LHCN-M2 (cell line): ENCODE measurements at places on chromosomes 16 and 17.

DNA sequence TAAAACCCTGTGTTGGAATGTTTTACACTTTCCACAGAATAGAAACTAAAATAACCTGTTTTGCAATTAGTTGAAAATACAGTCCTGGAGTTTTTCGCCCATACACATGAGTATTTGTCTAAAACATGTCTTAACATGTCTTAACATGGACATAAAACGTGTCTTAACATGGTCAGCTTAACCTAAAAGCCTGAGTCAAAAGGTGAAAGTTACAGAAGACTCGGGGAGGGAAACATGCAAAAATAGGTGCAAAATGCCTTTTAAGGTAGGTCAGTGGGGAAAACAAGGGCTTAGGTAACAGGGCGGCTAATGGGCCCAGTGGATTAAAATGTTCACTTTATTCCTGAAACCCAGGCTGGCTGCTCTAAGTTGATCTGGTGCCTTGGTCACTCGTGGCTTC is 56.1 kb upstream of the RBL2 start:
- DNase-seq: no peak

- no peak for DNase-seq
These were observed 17.9 kb upstream of the TMIGD1 start for GRCh38 chr17:30351735-30352134.

- DNase-seq: no peak
These were observed 221.0 kb upstream of the HS3ST3A1 start for GRCh38 chr17:13822700-13823099.

DNA sequence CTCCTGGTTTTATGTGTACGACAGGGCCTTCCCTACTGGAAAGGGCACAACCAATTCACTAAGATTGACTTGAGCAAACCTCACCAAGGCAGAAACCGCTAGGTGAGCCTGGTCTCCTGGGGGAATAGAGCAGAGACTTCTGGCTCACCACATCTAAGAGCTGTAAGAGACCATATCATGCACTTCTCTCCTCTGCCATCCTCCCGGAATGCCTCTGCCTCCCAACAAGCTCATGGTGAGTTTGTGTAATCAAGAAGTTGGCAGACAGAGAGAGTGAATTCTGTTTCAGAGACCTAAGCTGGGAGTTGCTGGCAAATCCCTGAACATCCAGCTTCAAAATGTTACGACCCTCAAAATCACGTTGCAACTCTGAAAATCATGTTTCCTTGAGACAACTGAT is 154.8 kb downstream of the SLC39A11 start:
- DNase-seq: no peak

GRCh38 chr16:54370278-54371040 is 83.9 kb upstream of the IRX3 start:
- DNase-seq: peak; percentile 90

- DNase-seq: peak; percentile 75
These were observed 180.9 kb downstream of the HS3ST3A1 start for GRCh38 chr17:13420878-13421277.

GRCh38 chr16:28292731-28293600 is 641 bp downstream of the SBK1 start:
- no peak for DNase-seq

- no peak for DNase-seq
These were observed 57.2 kb downstream of the TBC1D16 start for GRCh38 chr17:79978548-79978855.

DNA sequence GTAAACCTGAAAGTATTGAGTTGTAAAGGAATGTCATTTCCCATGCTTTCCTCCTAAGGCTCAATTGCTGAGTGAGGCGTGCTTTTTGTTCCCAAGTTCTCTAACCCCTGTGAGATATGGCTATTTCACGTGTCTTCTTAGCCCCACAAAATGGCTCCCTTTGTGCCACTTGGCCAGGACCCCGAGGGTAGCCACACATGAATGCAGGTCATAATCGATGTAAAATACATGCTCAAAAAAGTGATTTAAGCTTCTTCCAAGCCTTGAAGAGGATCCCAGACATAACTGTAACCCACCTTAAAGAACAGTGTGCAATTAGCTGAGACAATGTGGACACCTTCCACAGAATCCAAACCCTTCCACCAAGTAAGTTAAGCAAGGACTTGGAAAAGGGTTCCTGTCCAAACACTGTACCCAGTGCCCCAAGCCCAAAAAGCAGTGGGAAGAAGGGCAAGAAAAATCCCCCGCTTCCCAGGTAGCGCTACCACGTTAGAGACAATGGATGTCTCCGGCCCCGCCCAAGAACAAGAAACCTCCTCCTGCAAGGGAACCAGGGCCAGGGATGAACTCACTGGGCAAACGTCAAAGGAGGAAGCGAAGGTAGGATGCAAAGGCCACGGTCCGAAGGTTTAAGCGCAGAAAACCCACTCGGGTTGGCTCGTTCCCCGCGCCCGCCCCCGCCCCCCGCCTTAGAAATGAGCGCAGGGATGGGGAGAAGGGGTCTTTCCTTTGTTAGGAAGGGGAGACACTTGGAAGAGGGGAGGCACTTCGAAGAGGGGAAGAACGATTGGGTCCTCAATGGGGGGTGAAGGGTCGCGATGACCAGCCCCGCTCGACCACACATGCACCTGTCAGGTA is 1.2 kb downstream of the JPT1 start:
- DNase-seq: peak; percentile 31

- no peak for DNase-seq
These were observed 13.7 kb downstream of the METTL22 start for GRCh38 chr16:8634991-8635736.

DNA sequence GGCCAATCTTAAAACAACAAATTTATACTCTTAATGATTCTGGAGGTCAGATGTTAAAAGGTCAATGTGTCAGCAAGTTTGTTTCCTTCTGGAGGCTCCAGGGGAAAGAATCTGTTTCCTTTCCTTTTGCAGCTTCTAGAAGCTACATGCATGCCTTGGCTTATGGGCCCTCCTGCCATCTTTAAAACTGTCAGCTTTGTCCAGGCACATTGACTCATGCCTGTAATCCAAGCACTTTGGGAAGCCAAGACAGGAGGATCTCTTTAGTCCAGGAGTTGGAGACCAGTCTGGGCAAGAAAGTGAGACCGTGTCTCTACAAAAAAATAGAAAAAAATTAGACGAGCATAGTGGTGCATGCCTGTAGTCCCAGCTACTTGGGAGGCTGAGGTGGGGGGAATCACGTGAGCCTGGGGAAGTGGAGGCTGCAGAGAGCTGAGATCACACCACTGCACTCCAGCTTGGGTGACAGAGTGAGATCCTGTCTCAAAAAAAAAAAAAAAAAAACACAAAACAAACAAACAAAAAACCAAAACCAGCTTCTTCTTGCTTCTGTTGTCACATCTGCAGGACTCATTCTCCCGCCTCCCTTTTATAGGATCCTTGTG is 58.3 kb downstream of the NOS2 start:
- DNase-seq: no peak

DNA sequence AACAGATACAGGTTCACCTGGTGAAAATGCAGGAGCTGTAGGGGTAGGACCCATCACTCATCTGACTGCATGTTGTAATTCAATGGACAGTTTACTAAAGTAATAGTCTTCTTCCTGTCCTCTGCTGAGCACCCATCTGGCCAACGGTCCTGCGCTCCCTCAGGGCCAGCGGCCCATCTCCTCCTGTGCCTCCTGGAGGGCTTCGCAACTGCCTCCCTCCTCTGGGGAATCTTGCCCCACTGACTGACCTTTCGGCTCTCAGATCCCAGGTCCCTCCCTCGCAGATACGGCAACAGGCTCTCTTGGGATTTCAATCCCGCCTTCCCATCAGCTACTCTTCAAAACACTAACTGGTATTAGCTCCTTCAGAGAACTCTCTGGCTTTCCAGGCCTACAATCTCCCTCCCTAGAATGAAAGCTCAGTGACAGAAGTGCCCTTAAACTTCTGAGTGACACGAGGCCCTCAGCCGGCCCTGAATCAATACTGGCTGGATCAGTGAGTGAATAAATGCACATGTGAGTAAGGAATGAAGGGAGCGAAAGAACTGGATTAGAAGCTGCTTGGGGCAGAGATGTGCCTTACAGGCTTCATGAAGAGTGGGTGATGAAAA is 1.3 kb downstream of the PEMT start:
- DNase-seq: no peak

- DNase-seq: no peak
These were observed 844 bp downstream of the TBKBP1 start for GRCh38 chr17:47694581-47695428.

DNA sequence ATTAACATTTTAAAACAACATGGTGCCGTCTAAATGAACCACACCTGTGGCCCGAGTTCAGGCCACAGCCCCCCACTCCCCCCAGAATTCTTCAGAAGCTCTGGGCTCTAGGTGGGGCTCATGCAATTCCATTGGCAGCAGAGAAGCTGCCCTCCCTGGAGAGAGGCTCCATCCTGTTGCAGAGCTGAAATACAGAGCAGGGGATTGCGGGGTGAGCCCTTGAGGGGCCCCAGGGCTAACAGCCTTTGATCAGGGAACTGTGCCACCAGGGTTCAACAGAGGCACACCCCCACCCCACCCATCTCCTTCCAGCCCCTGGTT is 69.3 kb downstream of the ABR start:
- no peak for DNase-seq

DNA sequence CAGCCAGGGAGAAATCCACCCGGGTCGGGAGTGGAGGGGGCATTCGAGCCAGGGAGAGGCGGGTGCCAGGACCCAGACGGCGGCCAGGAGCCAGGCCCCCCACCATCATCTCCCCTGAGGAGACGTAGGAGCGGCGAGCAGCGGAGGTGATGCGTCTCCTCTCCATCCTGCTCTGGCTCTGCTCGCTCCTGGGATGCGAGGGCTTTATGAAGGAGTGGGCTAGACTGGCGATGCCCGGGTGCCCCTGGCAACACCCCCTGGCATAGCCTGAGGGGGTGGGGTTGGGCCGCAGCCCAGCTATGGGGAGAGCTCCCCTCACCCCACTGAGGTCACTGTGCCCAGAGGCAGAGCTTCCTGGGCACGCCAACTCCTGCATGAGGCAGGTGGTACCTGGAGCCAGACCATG is at the start of gene GFAP:
Gene GFAP, minus strand, starts transcription at position 180 of the 406 bp plus-strand sequence. Its CDS starts 14 bp downstream, at position 166.
- no peak for DNase-seq

GRCh38 chr17:7732981-7733539 is 15.5 kb downstream of the DNAH2 start:
- DNase-seq: no peak

- no peak for DNase-seq
These were observed at the start of gene SOX8 for GRCh38 chr16:981695-982144. Gene SOX8, plus strand, starts transcription at chr16:981770. Its CDS starts 153 bp downstream, at chr16:981923.

DNA sequence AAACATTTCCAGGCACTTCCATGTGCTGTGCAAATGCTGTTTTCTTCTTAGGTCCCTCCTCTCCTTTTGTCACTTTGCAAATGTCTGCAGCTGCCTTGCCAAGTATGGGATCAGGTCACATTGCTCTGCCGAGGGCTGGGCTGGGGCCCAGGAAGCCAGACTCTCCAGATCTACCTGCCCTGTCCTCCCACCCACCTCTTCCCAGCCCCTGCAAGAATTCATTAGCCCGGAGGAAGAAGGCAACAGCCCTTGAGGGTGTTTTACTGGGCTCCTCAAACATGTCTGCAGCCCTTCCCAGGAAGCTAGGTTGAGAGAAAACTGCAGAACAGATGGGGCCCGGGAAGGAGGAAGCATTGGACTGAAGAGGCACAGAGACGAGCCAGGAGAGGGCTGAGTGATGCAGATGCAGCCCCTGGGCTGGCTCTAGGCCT is 47.1 kb downstream of the WSB1 start:
- DNase-seq: no peak

DNA sequence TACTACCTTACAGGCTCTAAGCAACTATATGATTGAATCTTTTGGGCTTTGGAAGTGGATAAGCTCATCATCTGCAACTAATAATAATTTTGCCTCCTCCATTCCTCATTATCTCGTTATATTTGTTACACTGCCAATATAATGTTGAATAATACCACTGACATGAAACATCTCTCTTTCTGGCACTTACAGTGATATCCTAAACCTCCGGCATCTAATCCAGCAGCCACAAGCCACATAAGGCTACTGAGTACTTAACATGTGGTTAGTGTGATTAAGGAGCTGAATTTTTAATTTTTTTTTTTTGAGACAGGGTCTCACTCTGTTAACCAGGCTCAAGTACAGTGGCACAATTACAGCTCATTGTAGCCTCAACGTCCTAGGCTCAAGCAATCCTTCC is 9.6 kb downstream of the CDC42EP4 start:
- DNase-seq: no peak

DNA sequence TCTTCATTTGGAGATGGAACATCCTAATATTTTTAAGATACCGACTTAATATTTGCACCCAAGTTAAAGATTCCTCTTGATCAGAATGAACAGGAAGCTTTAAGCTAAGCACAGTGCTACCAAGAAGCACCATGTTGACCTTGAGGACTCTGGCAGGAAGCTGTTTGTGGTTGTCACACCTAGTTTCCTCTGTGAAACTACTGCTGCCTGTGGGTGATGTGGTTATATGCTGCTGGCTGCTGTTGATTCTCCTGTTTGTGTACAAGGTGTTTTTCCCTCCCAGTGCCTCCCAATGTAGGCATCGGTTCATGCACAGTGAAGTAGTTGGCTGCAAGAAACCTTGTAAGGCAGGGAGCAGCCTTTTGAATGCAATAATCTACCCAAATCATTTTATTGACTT is 23.4 kb downstream of the RBL2 start:
- no peak for DNase-seq

DNA sequence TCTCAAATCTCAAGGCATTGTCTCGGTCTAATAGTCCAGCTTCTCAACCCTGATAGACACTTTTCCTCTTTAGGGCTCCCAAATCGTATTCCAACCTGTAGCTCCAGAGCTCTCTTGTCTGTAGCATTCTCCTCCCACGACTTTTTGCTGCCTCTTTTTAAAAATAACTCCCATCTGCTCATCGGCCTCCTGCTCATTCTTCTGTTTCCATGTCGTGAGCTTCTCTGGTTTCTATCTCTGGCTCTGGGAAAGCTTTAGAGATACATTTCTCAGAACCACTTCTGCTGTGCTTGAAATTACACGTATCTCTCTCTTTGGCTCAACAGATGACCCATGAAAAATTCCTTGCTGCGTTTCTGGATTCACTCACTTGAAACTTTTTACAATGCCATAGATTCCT is 609.6 kb upstream of the C16orf82 start:
- DNase-seq: no peak

- peak; percentile 45 for DNase-seq
These were observed 331.9 kb downstream of the SEC14L1 start for GRCh38 chr17:77472468-77473310.

DNA sequence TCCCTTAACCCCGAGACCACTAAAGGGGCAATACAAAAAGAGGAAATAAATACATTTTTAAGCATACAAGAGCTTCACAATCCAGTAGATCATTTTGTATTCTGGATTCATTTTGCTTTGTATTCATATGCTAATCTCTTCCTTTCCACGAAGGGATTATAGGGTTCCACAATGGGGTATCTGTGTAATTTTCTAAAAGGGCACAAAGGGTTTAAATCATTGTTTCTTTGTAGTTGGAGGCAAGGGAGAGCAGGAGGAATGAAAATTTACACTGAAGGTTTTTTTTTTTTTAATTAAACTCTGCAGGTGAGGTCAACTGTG is 592 bp upstream of the NUFIP2 start:
- DNase-seq: no peak
